CD4-positive, alpha-beta T cell treated with Interleukin-17A for 4 hours (primary cell): ENCODE measurements at places on chromosomes 4 and X.

GRCh38 chrX:132146456-132146855 lies 18.6 kb upstream of the FRMD7 start:
- no peak for DNase-seq

DNA sequence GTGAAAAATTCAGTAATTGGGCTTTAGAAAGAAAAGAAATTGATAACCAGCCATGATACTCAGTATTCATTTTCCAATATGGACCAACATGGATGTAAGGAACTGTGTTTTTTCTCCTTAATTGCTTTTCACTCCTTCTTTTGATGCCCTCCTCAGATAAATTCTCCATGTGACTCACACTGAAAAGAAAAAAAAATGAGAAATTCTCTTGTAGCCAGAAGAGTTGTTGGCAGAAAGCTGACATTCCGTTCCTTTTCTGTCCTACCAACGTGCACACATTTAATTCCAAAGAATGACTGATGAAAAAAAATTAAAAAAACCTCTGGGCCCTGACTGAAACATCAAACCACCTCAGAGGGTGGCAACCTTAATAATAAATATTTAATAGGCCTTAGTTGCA lies 153.1 kb downstream of the AMELX start:
- no peak for DNase-seq

DNA sequence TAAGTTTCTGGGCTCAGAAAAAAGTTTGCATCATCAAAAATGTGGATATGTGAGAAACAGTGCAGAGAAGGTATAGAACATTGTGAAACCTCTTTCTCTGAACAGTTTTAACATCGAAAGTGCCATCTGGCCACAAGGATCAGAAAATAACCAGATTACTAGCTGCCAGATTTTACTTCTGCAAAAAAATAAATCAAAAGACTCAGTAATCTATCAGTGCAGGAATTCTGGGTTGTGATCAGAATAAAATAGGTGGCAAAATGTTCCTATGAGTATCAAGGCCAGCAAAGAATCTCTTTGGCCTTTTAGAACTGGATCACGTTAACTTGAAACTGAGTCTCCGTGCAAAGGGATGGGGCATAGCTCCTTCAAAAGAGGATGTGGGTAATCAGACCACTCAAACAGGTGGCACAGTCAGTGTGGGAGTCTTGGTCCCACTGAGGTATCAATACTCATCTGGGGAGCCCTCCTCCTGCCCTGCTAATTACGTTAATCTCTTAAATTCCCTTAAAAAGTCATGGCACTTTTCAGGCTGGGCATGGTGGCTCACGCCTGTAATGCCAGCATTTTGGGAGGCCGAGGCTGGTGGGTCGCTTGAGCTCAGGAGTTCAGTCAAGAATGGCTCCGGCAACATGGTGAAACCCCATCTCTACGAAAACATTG lies 26.7 kb upstream of the RBM47 start:
- no peak for DNase-seq

- no peak for DNase-seq
Measured at GRCh38 chr4:176794151-176794550, 1.4 kb upstream of the VEGFC start.

- DNase-seq: no peak
Measured at GRCh38 chr4:159290321-159291030, 187.6 kb downstream of the RAPGEF2 start.

DNA sequence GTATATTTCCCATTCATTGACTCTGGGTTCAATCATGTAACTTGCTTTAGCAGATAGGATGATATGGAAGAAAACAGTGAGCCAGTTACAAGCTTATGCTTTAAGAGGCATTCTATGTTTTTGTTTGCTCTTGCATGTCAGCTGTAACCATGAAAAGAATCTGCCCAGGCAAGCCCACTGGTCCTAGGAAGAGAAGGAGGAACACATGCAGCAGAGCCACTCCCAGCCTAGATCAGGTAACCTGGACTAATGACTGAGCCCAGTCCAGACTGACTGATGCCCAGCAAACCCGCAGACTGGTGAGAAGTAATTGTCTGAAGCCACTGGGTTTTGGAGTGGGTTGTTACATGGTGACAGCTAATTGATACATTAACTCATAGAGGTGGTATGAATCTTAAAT lies 167.9 kb downstream of the COL4A6 start:
- no peak for DNase-seq

DNA sequence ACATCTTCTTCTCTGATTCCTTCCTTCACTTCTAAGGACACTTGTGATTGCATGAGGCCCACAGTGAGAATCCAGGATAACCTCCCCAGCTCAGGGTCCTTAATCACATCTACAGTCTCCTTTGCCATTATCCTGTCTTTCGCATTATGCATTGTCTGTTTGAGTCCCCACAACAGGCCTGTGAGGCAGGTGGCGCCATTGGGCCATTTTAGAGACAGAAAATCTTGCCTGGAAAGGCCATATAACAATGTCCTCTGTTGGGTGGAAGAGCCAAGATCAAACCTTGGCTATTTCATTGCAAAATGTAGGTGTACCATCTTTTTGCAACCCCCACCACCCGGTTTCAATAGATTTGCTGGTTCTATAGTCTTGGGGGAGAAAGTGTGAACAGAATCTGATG lies 11.8 kb upstream of the DCUN1D4 start:
- DNase-seq: peak; percentile 78

DNA sequence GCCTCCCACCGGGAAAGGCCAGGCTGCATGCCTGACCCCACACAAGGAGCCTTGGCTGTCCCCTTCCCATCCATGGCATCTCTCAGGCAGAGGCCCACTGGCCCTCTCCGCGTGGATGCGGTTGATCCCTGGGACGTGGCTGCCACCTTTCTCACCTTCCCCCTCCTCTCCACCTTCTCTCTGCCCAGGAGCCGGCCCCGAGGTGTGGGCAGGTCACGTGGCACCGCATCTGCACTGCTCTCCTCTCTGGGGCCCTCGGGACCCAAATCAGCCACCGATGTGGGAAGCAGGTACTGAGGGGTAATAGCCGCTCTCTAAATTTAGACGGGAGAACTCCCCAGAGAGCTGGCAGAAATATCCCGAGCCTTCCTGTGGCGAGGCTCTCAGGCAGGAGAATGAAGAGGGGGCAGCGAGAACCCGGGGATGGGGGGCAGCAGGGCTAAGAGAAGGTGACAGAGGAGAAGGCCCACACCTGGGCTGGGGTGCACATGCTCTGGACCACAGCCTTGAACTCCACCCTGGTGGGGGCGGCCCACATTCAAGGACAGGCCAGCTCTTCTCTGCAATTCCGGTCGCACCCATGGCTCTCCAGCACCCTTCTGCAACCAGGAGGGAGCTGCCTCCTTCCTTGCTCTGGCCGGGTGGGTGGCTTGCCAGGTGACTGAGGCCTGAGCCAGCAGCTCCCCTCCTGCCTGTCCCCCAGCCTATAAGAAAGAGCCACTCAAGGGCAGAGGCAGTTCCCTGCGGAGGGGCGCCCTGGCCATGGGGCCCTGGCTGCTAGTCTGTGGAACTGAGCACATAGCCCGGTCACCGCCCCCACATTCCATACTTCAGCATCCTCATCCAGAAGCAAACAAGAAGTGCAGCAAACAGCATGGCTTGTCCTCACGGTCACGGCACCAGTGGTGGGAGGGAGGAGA lies 9.6 kb upstream of the DUSP9 start:
- DNase-seq: no peak

GRCh38 chrX:9558615-9559014 lies 93.8 kb downstream of the TBL1X start:
- no peak for DNase-seq

DNA sequence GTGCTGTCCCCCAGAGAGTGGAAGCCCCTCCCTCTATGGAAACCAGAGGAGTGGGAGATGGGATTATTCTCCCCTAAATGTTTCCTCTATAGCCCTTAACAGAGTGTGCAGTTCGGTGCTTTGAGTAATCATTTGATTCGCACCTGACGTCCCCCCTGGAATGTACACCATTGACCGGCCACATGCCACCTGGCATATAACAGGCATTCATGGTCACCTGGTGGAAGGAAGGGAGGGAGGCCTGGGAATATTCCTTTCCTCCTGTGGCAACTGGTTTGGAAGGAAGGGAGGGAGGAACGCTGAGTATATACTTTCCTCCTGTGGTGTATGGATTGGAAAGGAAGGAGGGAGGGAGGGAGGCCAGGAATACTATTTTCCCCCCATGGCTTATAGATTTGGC lies 77.2 kb downstream of the CRMP1 start:
- no peak for DNase-seq

DNA sequence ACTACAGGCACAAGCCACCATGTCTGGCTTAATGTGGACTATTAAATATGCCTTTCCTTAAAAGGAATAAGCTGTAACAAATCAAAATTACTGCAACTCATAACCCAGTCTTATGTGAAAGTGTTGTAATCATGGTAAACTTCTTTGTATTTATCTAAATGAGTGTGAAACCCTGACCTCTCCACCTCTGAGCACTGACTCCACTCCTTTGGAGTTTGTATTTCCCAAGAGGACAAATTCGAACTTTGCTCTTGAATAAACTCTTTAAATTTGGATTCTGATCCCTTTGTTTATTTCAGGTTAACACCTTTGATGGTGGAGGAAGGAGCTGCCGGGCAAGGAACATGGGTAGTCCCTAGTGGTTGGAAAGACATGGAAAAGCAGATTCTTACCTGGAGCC lies 48.3 kb upstream of the FAM9A start:
- no peak for DNase-seq

GRCh38 chr4:95155759-95156451 lies 392.9 kb downstream of the UNC5C start:
- DNase-seq: no peak

DNA sequence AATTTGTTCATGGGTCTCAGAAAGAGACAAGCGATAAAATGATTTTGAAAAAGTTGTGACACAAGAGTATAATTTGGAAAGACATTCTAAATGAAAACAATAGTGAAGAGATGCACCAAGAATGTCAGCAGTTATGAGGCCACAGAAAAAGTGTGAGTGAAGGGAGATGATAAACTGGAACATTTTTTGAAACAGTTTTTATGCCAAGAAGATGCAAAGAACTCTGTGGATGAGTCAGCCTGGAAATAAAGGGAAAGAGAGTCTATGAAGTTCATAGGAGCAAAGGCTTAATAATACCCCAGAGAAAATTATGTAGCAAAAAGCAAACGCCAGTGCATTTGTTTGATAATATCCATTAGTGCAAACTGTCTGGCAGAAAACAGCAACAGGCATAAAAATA lies 188.4 kb upstream of the TBC1D9 start:
- DNase-seq: no peak

DNA sequence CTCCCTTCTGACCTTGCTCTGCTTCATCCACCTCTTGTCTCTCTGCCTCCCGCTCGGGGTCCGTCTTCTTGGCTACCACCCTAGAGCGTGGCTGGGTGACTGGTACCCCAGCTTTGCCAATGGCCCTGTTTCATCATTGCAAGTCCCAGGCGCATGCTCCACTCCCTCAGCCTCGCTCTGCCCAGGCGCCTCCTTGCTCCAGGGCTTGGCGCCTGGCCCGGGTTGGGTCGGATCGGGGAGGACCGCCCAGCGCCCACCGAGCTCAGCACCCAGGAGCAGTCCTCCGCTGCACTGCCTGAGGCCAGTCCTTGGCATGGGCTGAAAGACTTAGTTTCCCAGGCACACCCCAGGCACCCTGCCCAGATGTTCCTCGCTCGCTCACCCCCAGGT lies 577 bp downstream of the BGN start:
- DNase-seq: no peak

- DNase-seq: no peak
Measured at GRCh38 chr4:37890801-37891259, at the start of gene TBC1D1. Gene TBC1D1, plus strand, starts transcription at chr4:37891084. Its CDS starts 11,012 bp downstream, at chr4:37902096.

GRCh38 chrX:13009844-13010243 lies 34.6 kb downstream of the FAM9C start:
- no peak for DNase-seq

GRCh38 chr4:97747945-97748344 lies 395.3 kb downstream of the STPG2 start:
- no peak for DNase-seq

DNA sequence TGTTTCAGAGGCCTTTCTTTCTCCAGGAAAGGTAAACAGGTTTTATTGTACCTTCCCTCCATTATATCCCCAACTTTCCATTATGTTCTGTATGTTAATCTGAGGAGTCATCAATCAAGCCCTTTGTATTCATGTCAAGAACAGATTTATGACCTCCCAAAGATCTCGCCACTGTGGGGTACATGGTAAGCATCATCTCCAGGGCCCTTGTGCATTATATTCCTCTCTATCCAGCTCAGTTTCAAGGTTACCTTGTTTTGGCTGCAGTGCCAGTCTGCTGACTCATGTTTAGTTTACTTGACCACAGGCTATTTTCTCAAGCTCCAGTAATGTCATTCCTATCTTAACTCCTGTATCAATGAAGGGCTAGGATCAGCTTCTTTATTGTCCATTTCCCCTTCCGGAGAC lies 125.1 kb upstream of the FRMPD4 start:
- no peak for DNase-seq

DNA sequence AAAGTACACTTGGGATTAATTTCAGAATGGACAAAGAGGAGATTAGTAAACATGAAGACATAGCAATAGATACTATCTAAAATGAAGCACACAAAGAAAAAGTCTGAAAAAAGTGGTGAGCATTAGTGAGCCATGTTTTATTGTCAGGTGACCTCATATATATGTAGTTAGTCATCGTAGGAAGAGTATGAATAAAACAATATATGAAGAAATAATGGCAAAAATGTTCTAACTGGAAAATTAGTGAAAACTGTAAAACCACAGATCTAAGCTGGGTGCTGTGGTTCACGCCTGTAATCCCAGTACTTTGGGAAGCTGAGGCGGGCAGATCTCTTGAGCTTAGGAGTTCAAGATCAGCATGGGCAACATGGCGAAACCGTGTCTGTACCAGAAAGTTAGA lies 67.9 kb downstream of the RBPJ start:
- no peak for DNase-seq

- DNase-seq: no peak
Measured at GRCh38 chrX:9390121-9390520, 74.7 kb upstream of the TBL1X start.

DNA sequence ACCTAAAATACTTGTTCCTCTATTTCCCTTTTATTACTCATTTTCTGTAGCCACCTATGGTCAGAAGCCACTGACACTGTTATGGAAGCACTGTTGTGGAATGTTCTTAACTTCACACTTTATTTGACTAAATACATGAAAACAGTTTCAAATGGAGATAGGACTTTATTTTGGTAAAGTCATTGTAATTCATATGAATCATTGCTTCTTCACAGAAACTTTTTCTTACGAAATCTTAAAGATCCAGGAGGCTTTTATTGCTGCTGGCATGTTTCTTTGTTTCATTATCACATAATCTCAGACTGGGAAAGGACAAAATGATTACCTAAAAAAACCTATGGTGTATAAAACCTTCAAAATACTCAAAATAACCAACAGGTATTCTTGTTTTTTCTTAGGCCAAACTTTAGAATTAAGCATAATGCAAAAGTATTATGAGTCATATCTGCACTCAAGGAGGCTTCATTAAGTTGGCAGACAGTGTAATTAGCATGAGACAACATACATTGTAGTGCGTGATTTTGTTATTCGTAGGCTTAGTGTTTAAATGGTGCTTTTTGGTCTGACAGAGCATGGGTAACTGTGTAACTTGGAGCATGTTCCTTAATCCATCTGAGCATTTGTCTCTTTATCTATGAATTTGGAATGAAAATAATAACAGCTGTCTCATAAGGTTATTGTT lies 58.0 kb downstream of the SH3BGRL start:
- no peak for DNase-seq

GRCh38 chrX:154727418-154727817 lies 23.5 kb downstream of the GAB3 start:
- DNase-seq: no peak

GRCh38 chr4:85805891-85806290 lies 330.9 kb downstream of the ARHGAP24 start:
- DNase-seq: no peak
